ENCODE measurements at places on chromosomes 4 and X.

DNA sequence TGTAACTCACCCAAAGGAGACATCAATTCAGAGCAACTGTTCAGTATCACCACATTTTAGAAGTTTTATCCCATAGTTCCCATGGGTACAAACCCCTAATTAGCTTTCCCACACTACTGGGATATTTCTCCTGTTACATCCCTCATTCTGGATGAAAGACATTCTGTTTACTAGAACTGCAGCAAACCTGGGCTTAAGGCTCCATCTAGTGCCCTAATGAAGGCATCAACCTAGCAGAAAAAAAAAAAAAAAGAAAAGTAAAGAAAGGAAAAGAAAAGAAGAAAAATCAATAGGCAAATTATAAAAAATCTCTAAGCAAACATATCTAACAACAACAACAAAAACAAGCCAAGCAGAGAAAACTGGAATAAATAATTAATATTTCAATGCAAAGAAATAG lies 133.7 kb upstream of the CPXCR1 start:
- DNase-seq, result no peak

GRCh38 chrX:46803140-46803539 lies 33.7 kb upstream of the RP2 start:
- DNase-seq, result no peak

DNA sequence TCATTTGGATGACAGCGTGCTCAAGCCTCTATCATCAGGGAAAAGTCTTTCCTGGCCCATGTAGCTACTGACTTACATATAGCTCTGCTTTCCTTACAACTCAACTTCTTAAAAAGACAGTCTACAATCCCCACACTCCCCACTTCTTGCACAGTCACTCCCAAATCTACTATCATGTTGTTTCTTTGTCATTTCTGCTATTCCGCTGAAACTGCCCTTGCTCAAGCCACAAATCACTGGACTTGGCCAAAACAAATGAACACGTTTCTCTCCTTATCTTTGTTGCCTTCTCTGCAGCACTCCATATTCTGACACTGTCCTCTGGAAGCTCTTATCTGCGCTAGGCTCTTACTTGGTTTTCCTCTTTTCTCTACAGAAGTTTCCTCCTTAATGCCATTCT lies 28.2 kb downstream of the GPRIN3 start:
- DNase-seq, result no peak

DNA sequence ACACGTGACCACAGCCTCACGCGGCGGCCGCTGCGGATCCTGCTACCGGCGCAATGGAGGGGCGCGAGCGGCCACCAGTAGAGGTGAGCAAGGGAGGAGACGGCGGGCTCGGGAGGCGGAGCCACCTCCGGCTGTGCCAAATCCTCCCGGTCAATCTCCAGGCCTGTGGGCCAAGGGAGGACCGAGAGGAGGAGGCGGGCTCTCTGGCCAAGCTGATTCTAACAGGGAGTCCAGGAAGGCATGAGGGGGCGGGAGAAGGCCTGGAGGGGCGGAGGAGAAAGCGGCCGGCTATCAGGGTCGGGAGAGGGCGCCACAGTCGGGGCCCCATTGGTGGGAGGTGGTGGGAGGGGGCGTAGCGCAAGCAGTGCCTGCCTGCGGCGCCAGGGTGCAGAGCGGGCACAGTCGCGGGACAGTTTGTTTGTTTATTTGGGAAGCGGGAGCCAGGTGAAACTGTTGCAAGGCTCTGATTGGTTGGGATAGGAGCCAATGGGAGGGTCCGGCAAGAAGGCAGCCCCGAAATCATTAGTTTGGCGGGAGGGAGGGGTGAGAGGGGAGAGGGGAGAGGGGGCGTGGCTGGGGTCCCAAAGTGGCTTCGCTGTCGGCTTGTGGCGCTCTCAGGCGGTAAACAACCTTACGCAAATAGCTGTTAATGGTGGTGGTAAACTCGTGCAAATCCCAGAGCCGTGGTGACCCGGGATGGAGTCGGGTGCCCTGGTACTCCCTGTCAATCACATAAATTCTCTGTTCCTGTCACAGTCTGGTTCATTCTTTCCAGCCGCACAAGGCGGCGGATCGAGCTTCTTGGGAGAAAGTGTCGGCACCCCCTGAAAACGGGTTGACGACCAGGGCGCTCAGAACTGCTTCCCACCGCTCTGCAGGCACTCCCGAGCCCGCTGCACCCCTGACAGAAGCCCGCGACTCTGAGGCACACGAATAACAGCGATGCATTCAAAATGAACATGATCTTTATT lies at the start of gene IRS4:
Gene IRS4, minus strand, starts transcription at position 55 of the 971 bp plus-strand sequence.
- no peak for DNase-seq

GRCh38 chr4:25106363-25107151 lies 53.7 kb downstream of the SEPSECS start:
- no peak for DNase-seq

DNA sequence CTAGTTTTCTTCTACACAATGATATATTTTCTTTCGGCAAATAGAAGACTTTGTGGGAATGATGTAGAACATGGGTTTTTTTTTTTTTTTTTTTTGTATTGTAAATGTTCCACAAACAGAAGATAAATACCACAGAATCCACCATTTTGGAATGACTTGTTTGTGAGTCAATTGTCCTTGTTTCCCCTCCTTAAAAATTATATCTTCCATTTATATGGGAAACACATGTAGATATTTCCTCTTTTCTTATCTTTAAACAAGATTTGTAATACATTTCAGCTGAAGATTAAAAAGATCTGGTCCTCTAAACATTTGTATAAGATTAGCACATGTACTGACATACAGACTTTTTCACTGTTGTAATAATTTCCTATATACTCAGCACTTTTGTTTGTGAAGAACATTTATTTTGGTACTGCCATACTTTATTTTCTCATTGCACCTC lies 304.6 kb downstream of the SPRY1 start:
- no peak for DNase-seq

DNA sequence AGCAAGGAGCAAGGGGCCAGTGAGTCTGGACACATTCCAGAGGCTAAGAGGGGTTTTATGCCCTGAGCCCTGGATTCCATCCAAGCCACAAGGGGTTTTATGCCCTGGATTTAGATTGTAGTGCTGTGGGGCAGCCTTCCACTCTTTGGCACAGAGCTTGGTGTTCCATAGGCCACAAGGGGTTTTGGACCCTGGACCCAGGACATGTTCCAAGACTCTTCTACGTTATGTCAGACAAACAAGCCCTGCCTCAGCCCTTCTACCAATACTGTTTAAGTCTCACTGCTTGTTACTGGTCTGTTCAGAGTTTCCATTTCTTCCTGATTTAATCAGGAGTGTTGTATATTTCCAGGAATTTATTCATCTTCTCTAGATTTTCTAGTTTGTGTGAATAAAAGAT lies 12.8 kb upstream of the SCARB2 start:
- no peak for DNase-seq

- no peak for DNase-seq
These were observed 73.5 kb downstream of the CLCN5 start for GRCh38 chrX:49995795-49996455.

DNA sequence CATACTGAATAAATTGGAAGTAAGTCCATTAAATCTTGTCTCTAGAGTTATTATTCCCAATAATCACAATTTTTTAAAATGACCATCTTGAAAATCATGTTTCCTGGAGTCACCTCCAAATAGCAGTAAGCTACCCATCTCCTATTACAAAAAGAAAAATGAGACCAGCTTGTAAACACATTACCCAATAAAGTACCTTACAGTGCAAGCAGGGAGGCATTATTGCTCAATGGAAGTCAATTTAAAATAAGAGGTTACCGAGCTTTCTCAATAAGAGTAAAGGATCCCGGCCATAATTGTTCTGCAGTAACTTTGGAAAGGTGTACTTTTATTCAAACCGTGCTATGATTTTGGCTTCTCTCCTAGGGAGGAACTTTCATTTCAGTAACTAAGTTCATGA lies 78.0 kb downstream of the DMD start:
- no peak for DNase-seq

DNA sequence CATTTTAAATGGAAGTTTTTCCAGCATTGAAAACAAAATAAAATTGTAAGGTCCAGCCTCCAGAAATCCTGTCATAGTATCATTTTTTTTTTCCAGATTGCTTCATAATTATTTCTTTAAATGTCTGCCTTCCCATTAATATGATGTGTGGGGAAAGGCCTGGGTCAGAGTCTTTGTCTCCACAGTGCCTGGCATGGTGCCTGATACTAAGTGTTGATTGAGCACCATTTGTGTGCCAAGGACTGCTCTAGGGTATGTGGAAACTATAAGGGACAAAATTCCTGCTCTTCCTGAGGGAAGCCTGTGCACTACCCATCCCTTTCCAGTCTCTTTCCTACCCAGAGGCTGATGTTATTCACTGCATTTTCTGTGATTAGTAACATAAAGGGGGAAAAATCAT lies 53.1 kb upstream of the BEND4 start:
- DNase-seq, result no peak

- DNase-seq, result no peak
These were observed 376.5 kb downstream of the CCSER1 start for GRCh38 chr4:90503677-90504076.

DNA sequence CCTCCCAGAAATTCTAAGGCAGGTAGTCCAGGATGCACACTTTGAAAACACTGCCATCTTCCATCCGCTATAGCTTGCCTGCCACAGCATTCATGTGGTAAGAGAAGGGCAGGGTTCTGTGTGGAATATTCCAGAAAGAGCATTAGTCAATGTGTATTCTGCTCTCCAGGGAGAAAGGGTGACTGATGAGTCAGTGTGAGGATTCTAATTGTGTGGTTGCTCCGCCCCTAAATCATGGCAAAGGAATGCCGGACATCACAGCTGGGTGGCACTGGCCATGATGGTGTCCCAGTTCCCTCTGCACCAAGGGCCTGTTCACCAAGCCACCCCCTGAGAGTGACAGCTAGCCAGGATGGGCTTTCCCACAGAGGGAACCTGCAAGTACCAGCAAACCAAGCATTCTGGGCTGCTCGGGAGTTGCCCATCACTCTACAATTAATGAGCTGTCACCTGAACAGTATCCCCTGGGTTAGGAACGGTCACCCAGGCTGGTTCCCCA lies 9.5 kb downstream of the IDS start:
- DNase-seq, result peak; percentile 54

DNA sequence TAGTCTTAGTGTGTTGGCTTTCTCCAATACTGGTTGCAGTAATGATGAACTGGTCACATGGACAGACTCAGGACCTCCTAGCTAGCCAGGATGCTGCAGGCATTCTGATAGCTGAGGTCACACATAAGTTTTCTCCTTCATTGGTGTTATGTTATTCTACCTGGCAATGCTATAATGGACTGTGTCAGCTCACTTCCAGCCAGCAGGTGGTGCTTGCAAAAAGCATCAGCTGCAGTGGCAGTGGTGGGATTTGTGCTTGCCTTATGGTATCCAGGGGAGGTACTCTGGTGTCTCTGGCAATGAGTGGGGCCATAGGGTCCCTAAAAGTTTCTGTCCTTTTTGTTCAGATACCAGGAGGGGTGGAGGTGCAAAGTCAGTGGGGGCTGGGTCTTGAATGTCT lies 33.6 kb downstream of the ZNF330 start:
- DNase-seq, result no peak

DNA sequence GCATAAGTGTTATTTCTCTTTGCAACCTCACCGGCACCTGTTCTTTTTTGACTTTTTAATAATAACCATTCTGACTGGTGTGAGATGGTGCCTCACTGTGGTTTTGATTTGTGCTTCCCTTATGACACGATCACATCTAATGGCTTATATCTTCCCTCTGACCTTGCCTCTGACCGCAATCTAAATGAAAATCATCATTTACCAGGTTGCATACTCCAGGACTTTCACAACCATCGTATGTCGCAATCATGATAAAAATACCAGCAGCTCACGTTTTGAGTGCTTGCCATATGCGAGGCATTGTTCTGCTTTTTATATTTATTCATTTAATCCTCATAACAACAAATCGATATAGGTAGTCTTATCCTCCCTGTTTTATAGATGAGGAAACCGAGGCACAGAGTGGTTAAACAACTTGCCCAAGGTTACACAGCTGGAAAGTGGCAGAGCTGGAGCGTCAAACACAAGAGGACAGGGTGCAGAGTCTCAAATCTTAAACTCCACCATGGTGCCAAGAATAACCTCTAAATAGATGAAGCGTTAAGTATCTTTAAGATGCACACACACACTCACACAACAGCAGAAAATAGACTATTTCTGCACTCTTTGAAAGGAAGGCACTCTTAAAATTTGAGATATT lies 102.2 kb downstream of the SEL1L3 start:
- DNase-seq, result no peak

- DNase-seq, result no peak
These were observed 69.7 kb upstream of the PPP3CA start for GRCh38 chr4:101417046-101417445.

DNA sequence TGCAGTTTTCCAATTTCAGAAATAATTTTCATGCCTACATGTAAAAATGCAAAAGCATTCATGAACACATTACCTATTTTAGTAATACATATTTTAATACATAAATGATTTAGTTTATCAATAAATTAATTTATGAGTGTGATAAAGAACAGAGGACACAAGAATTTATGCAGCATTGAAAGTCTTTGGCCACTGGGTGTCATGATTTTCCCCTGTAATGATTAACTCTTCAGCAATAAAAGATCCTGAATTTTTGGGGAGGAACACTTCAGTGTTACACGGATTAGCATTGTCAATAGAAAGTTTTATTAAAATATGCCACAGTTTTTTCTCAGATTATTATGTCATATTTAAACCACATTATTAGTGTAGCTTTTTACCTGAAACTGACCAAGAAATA lies 8.6 kb upstream of the VCX2 start:
- DNase-seq, result no peak
